Cardiac septum (tissue), 1 donor: ENCODE measurements at places on chromosomes 1 and 21. TPM values are rescaled to one million over a fixed set of nuclear protein-coding genes. Genes with fewer than 3 reads are reported as not detected.

Gene RNU1-4
- total RNA-seq, result 6,195 TPM

- no peak for DNase-seq
Measured at GRCh38 chr21:40270047-40270446, 402.8 kb downstream of the PCP4 start.

DNA sequence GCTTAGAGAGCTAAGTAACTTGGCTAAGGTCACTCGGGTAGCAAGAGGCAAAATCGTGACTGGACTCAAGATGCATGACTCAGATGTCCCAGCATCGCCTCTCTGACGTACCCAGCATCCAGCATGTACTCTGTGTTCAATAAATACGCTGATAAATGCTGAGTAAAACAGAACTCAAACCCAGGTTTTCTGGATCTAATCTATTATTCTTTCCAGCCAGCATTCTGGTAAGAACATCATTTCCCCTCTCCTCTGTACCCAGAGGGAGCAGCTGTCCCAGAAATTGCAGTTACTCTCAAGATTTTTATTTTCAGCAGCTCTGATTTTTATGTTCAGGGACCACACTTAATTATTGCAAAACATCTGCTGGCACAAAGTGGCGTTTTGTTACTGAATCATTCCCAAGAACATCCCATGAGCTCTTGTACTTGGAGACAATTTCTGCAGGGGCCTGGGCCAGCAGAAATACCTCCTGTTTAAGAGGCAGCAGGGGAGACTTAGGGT lies 249.0 kb downstream of the PRDM2 start:
- no peak for DNase-seq

DNA sequence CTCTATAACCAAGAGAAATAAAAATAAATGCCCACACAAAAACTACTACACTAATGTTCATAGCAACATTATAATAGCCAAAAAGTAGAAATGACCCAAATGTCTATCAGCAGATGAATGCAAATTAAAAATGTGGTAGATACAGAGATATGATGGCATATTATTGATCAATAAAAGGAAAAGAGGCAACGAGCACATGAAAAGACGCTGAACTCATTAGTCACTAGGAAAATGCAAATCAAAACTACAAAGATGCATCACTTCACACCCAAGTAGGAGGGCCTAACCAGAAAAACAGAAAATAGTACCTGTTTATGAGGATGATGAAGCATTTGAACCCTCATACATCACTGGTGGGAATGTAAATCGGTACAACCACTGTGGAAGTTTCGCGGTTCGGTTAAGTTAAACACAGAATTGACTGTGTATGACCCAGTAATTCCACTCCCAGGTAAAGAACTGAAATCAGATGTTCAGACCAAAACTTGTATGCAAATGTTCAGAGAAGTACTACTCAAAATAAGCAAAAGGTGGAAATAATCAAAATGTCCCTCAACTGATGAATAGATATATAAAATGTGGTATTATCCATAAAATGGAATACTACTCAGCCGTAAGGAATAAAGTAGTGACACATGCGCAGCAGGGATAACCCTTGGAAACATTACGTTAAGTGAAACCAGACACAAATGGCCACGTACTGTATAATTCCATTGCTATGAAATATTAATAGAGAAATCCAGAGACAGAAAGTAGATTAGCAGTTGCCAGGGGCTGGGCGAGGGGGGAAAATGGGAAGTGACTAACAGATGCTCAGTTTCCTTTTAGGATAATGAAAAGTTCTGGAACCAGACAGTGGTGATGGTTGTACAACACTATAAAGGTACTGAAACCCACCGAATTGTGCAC lies 3.1 kb downstream of the USP48 start:
- DNase-seq, result no peak

DNA sequence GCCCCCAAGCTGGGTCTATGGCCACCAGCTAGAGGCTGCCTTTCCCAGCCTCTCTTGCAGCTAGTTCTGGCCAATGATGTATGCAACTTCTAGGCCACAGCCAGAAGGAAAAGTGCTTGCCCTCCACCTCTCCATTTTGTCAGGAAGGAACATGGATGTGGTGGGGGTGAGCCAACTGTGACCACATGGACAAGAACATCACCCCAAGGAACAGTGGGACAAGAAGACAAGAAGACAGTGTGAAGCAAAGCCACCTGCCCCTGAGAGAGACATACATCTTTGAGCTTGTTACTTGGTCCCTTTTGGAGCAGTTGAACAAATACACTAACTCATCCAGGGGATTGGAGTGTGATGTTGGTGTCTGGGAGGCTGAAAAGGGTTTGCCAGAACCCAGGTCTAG lies 105.8 kb upstream of the EDN2 start:
- DNase-seq, result peak; percentile 29

- DNase-seq, result no peak
Measured at GRCh38 chr1:31712630-31713029, 8.8 kb upstream of the COL16A1 start.

GRCh38 chr1:192980856-192981255 lies 78.3 kb downstream of the UCHL5 start:
- DNase-seq, result no peak

GRCh38 chr21:33451634-33452071 lies 28.1 kb downstream of the TMEM50B start:
- DNase-seq, result no peak

Gene S100A9
- 91.9 TPM for total RNA-seq

Gene RGSL1
- not detected for total RNA-seq

GRCh38 chr1:11590395-11590794 lies 63.8 kb downstream of the FBXO2 start:
- no peak for DNase-seq
